ENCODE measurements at places on chromosomes 3 and 15. TPM values are rescaled to one million over a fixed set of nuclear protein-coding genes. Genes with fewer than 3 reads are reported as not detected.

GRCh38 chr3:172096881-172097420, 57.6 kb downstream of the FNDC3B start:
- peak; percentile 77 for DNase-seq

DNA sequence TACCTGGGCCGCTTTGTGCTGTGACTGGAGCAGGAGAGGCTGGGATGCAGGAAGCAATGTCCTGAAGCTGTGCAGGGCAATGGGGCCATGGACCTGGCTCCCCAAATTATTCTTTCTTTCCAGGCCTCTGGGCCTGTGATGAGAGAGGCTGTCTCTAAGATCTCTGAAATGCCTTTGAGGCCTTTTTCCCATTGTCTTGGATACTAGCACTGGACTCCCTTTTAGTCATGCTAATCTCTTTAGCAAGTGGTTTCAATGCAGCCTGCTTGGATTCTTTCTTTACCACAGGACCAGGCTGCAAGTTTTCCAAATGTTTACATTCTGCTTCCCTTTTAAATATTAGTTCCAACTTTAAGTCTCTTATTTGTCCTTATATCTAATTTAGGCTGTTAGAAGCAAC, 64.8 kb upstream of the SGO1 start:
- DNase-seq, result no peak

- DNase-seq, result no peak
These were observed 58.1 kb upstream of the TMEM108 start for GRCh38 chr3:132980102-132980501.

The GOLGA8A gene
- 16.9 TPM for total RNA-seq

DNA sequence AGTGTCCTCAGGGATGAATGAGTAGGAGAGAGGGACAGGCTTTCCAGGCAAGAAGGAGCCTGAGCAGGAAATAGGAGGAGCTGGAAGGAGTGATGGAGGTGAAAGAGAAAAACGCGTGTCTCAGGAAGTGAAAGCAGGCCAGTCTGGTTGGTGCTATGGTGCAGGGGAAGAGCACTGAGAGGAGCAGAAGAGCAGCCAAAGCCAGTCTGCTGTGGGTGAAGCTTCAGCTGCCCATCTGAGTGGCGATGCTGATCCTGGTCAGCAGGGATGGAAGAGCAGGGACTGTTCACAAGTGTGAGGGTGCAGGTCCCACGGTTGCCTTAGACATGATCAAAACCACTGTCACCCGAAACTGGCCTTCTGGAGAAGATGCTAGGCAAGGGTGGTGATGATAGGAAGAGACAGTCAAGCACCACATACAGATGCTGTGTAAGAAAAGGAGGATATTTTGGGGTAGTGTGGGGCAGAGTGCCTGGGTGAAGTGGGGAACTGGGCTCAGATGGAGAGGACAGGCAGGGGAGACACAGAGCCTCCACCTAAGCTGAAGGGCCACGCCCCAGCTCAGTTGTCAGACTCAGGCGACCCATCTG, 5.5 kb upstream of the KY start:
- no peak for DNase-seq

The GSK3B gene
- 92.4 TPM for total RNA-seq

The TMEM207 gene
- not detected for total RNA-seq

The EXD1 gene
- not detected for total RNA-seq

GRCh38 chr3:136192831-136193230, 3.3 kb downstream of the MSL2 start:
- DNase-seq, result no peak

- DNase-seq, result no peak
These were observed 120.0 kb upstream of the TBL1XR1 start for GRCh38 chr3:177317247-177317646.

DNA sequence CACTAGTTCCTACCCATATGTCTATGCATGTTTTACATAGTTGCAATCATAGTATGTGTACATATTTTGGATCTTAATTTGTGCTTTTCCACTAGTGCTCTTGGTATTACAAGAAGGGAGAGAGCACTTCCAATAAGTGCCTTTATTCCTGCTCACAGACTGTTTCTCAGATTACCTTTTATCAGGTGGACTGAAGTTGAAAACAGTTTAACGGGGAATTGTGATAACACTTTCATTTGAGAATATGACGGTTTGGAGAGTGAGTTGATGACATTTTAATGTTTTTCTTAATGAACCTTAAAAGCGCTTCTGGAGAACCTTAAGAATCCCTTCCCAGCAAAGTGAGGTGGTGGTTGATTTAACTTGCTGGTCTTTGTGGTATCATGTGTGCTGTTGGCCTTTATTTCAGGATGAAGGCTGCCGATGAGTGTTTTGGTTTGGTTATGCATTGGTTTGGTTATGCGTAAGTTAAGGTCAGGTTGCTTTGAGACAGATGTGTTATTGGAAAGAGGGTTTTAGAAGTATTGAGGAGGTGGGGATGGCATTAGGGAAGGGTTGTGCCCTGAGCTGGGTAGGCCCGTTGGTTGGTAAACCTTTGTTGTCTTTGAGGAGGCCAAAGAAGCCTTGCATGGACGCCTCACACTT, 2.8 kb downstream of the EDEM1 start:
- DNase-seq, result no peak

The ARNT2 gene
- 0.25 TPM for total RNA-seq

The STX19 gene
- 0.18 TPM for total RNA-seq

DNA sequence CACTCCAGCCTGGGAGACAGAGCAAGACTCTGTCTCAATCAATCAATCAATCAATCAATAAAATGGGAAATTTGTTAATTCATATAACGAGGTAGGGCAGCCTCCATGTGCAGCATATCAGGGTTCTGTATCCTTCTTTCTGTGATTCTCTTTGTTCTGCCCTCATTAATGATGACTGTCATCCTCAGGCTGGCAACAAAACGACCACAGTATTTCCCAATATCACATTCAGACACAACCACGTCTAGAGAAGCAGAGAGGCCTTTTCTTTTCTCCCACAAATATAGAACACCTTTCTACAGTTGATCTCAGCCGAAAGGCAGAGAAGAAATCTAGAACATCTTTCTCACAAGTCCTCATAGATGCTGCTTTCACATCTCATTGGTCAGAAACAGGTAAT, 11.2 kb downstream of the CEP19 start:
- DNase-seq, result no peak

DNA sequence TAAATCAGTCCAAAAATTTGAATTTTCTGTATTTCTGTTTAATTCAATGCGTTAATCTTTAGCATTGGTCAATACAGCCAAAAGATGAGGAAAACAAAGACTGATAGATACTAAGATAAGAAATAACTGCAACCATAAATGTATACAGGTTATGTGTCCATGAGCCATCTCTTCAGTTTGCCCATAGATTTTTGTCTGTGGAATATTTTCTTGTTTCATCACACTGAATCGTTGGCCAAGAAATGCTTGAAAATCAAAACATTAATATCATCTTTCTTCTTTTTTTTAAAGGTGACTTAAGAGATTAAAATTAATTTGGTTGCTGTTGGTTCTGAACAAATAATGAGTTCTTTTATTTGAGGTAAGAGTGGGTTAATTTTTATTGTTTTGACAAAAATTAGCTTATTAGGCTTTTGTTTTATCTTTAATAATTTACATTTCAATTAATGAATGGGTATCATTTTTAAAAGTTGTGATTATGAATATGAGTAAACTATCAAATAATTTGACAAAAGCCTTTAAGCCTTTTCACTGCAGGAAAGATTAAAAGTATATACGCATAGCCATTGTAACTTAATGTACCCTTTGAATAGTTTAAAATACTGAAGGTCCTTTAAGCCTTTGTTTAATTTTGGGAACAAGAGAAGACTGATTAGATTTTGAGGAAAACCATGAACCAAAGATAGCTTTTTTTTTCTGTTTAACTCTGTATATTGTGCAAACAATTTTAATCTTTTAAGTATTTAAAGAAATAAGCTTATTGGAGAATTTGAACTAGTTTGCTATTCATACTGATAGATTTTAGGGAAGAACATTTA, 14.7 kb upstream of the CHD2 start:
- DNase-seq, result peak; percentile 17

The LMAN1L gene
- not detected for total RNA-seq

The DPPA2 gene
- not detected for total RNA-seq

- DNase-seq, result no peak
These were observed 109.5 kb downstream of the AKAP13 start for GRCh38 chr15:85489773-85490493.

DNA sequence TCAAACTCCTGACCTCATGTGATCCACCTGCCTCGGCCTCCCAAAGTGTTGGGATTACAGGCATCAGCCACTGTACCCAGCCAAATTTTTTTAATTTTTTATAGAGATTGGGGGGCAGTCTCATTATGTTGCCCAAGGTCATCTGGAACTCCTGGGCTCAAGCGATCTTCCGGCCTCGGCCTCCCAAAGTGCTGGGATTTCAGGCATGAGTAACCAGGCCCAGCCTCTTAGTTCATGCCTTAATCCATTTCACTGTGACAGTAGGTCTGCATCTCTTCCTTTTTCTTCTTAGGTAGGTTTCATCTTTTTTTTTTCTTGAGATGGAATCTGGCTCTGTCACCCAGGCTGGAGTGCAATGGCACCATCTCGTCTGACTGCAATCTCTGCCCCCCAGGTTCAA, 37.3 kb upstream of the PPP4R2 start:
- DNase-seq, result no peak

- DNase-seq, result no peak
These were observed 32.6 kb upstream of the SPATA16 start for GRCh38 chr3:173173652-173174051.

GRCh38 chr3:58658508-58658907, 8.1 kb downstream of the FAM3D start:
- DNase-seq, result no peak

The RFTN1 gene
- 29.3 TPM for total RNA-seq

The PLA2G4D gene
- 0.07 TPM for total RNA-seq

DNA sequence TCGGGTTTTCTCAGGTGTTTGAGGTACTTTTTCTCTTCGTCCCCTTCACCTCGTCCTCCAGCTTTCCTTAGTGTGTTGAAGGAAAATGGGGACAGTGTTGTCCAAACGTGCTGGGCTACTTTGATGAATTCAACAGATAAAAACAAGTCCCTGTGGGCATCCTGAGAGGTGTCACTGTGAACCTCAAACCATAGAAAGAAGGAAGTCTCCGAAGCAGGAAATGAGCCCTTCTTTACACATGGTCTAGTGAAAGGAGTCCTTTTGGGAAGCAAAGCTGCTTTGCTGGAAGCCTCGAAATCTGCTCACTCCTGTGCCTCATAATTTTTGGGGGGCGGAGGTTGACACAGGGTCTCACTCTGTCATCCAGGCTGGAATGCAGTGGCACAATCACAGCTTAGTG, 10.6 kb downstream of the IL17RB start:
- DNase-seq, result no peak

DNA sequence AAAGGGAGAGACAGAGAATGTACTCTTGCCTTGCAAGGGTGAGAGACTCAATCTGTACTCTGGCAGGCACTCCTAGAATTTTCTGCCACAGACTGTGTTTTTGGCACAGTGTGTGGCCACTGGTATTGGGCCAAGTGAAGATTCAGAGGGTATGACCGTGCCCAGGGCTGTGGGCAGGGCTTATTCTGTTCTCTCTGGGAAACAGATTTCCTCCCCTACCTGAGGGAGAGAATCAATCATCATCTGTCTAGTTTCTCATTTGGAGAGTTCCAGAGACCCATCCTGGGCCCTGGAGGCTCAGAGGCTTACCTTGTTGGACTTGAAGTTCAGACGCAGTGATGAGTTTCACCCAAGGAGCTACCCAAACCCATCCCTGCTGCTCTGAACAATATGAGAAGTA, 28.2 kb downstream of the CSTA start:
- peak; percentile 63 for DNase-seq

The GOLGA8M gene
- not detected for total RNA-seq

- no peak for DNase-seq
These were observed 3.0 kb downstream of the ZSCAN2 start for GRCh38 chr15:84603630-84604379.

DNA sequence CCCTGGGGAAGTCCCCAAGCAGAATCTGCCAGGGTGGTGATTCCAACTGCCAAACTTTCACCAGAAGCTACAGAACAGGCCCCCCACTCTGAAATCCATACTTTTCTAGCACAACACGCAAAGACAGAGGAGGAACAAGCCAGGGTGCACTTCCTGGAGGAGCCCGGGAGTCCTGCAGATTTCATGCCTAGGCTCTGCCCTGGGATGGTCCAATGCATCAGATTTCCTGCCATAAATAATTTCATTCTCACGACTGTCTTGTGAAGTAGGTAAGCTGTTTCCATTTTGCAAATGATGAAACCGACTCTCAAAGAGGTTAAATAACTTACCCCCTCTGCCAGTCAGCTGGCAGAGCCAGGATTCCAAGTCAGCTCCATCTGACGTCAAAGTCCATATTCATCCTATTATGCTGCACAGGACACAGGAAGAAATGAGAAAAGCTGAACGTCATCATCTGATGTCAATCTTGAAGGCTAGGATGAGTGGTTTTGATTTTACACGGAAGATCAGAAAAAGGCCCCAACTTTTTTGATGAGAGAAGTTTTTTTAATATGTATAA, 134.8 kb upstream of the IGF1R start:
- DNase-seq, result no peak

DNA sequence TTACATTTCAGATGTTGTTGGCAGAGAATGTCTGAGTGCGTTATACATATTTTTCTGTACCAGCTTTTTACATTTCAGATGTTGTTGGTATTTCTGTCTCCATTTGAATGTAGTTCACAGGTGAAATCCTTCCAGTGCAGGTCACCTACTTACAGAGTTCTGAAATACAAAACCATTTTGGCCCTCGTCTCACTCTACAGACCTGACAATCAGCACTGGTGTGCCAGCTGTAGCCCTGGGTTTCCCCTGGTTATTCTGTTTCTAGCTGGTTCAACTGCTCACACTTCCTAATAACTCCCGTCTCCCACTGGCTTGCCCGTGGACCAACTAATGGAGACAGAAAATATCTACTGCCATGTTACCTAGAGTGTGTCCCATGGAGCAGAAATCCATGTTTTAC, 87.5 kb upstream of the CDIN1 start:
- DNase-seq, result no peak

DNA sequence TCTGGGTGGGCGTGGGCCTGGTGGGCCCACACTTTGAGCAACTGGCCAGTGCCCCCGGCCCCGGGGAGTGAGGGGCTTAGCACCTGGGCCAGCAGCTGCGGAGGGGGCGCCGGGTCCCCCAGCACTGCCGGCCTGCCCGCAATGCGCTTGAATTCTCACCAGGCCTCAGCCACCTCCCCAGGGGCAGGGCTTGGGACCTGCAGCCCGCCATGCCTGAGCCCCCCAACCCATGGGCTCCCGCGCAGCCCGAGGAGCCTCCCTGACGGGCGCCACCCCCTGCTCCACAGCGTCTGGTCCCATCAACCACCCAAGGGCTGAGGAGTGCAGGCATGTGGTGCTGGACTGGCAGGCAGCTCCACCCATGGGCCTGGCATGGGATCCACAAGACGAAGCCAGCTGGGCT, 484.3 kb downstream of the UNC13C start:
- no peak for DNase-seq

The MELTF gene
- total RNA-seq, result 12.9 TPM

DNA sequence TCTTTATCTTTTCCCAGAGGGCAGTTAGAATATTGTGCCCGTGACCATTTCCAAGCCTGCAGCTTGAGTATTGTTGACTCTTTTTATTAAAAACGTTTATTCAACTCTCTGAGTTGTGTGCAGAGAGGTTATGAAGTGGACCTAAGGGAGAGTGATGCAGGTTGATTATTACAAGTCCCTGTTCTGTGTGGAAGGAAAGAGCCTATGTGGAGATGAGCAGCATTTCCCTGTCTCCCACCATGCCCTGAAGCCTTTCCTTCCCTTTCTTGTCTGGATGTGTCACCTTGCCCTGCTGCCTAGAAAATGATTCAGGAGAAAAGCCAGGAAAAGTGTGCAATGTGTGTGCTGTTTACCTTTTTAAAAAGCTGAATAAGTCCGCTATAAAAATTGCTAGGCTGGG, 19.4 kb downstream of the ZPLD1 start:
- DNase-seq, result no peak

GRCh38 chr15:27768732-27769475, 330.2 kb downstream of the OCA2 start:
- DNase-seq, result no peak

All from foreskin keratinocyte (primary cell).